ENCODE measurements at places on chromosomes 1 and 21.

GRCh38 chr1:96365076-96365475, 356.5 kb upstream of the PTBP2 start:
- DNase-seq = no peak

GRCh38 chr21:21715266-21715969, 717.2 kb downstream of the NCAM2 start:
- no peak for DNase-seq

DNA sequence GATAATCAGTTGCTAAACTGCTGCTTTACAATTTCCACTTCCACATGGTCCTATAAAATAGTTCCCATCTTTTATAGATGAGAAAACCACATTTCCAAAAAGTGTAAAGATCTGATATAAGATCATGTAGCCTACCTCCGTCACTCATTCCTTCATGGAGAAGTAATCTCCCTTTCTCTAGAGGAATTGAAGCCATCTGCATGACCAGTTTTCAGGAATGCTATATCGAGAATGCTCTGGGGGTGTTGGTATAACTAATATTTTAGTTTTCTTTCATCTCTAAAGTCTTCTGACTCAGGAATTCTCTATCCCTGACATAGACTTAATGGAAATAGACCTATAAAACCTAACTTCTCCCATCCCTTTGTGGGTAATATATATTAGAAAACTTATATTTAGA, 173.0 kb upstream of the UBE2U start:
- DNase-seq = no peak

GRCh38 chr1:212752252-212752933, 39.2 kb downstream of the NSL1 start:
- DNase-seq = peak; percentile 55

DNA sequence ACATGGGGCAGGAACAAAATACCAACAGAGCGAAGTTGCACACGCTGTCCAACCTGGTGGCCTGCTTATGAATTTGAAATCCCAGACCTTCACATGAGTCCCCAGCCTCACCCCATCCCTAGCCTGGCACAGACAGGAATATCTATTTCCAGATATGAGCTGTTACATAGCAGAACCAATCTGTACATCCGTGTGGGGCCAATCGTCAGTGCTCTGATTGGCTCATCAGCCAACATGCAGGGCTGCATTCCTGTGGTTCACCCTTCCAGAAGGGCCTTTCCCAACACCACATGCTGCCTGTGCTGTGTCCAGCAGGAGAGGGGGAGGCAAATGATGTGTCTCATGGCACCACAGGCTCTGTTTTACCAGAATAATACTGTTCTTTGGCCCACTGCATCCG, 31.3 kb downstream of the CCN1 start:
- DNase-seq = no peak

DNA sequence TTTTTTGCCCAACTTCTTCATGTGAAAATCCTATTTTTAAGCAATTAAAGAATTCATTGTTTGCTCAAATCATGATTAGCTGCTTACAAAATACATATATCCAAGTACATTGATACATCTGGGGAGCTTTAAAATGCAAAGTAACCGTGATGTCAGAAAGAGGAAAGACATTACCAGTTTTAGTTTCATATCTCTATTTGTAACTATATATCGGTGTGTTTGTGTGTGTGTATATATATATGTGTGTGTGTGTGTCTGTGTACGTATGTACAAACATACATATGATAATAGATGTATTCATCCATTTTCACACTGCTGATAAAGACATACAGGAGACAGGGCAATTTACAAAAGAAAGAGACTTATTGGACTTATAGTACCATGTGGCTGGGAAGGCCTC, 310.1 kb downstream of the DPYD start:
- no peak for DNase-seq

DNA sequence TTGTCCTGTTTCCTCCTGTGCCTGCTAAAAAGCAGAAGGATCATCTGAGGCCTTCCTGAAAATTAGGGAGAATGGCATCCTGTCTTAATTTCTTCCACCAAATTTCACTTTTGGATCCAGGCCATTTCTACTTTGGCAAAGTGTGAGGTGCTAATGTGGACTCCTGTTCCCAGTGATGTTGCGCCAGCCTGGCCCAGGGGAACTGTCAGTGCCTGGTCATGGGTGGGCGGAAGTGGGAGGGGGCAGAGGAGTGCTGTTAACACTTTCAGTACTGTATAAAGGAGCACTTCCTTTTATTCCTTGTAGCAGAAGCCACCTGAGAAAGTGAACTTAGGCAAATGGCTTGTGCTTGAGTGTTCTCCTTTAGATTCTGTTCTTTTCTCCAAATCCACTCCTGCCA, 19.9 kb downstream of the ELAPOR1 start:
- no peak for DNase-seq

DNA sequence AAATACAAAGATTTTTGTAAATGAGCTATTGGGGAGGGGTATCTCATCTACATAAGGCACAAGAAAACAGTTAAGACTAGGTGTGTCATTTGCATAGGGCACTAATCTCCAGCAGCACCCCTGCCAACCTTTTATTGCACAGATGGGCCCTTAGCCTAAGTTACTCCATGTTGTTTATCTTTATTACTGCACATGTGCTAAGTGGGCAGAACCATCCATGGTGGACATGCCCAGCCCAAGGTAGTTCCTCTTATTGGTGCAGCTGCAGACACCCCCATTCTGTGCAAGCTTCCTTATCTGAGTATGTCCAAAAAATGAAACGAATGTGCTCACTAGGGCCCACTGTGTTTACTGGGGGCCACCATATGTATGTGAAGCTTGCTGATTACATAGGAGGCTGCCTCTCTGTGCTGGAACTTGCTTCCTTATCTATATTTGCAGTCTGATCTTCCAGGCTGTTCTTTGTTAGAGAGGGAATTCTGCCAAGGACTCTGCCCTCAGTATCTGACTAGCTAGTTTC, 77.3 kb upstream of the NEK7 start:
- DNase-seq = no peak

DNA sequence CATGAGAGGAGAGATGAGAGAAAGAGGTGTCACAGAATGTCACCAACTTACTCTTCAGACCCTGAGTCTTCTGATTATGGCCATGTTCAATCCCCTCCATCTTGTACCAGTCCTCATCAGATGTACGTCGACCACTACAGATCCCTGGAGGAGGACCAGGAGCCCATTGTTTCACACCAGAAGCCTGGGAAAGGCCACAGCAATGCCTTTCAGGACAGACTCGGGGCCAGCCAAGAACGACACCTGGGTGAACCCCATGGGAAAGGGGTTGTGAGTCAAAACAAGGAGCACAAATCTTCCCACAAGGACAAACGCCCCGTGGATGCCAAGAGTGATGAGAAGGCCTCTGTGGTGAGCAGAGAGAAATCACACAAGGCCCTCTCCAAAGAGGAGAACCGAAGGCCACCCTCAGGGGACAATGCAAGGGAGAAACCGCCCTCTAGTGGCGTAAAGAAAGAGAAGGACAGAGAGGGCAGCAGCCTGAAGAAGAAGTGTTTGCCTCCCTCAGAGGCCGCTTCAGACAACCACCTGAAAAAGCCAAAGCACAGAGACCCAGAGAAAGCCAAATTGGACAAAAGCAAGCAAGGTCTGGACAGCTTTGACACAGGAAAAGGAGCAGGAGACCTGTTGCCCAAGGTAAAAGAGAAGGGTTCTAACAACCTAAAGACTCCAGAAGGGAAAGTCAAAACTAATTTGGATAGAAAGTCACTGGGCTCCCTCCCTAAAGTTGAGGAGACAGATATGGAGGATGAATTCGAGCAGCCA, 8.0 kb downstream of the ELOA start:
- no peak for DNase-seq

DNA sequence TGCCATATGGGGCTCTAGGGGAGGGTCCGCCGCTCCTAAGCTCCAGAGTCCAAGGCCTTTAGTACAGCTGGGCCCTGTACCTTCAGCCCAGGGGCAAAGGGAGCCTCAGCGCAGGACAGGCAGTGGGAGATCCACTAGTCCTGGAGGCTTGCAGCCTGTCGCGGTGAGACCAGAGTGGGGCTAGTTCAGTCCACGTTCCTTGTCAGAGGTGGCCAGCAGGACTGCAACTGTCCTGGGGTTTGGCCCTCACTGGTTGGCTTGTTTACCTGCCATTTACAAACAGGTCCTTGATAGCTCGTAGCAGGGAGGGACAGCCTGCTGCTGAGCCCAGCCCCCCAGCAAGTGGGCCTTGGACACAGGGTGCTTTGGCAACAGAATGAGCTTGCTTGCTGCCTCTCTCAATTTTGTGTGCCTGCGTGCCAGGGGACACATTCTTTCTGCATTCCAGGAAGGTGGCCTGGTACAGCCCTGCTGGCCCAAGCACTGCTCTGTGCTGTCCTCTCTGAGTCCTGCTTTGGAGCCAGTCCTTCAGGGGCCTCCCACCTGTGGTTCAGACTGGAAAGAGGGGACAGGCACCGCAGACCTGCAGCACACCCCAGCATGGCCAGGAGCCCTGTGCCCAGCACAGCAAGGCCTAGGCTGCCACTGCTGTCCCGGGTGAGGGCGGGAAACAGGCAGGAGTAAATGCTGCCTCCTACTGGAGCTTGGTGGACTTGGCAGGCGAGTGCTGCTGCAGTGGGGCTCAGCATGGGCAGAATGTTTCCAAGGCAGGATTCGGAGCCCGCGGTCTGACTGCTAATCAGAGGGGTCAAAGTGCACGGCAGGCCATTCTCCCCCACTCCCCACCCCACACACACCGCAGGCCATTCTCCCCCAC, 15.2 kb downstream of the H6PD start:
- DNase-seq = no peak

DNA sequence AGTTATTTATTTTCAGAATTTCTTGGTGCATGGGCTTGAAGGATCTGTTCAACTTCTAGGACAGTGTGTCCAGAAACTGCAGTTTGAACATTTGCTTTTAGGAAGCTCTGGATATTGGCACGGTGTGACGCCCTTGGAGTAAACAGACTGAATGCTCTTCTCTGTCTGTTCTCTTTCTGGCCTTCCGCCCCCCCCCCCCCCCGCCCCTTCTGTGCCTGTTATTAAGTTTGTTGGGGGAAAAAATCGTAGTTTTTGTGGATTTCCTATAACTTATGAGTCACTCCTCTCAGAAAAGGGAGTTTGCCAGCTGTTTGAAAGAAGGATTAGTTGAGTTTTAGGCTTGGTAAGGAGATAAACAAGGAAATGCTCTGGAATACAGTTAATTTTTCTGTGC, 1.2 kb downstream of the KCTD3 start:
- DNase-seq = peak; percentile 73

GRCh38 chr1:6002714-6003501, 10.7 kb upstream of the NPHP4 start:
- DNase-seq = no peak

DNA sequence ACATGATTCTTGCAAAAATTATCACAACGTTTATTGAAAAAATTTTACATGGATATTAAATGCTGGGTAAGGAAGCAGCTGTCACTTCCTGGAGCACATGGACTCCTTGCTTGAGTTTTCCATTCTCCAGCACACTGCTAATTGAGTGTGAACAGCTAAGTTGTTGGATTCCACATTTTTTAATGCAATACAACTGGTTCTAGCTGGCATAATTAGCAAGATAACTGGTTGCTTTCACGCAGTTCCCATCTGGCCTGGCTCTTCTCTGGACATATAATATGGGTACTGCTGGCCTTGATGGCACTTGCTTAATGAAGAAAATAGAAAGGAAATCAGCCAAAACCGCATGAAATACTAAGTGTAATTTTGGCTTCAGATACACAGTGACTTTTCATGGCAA, 26.6 kb downstream of the RGS21 start:
- no peak for DNase-seq

DNA sequence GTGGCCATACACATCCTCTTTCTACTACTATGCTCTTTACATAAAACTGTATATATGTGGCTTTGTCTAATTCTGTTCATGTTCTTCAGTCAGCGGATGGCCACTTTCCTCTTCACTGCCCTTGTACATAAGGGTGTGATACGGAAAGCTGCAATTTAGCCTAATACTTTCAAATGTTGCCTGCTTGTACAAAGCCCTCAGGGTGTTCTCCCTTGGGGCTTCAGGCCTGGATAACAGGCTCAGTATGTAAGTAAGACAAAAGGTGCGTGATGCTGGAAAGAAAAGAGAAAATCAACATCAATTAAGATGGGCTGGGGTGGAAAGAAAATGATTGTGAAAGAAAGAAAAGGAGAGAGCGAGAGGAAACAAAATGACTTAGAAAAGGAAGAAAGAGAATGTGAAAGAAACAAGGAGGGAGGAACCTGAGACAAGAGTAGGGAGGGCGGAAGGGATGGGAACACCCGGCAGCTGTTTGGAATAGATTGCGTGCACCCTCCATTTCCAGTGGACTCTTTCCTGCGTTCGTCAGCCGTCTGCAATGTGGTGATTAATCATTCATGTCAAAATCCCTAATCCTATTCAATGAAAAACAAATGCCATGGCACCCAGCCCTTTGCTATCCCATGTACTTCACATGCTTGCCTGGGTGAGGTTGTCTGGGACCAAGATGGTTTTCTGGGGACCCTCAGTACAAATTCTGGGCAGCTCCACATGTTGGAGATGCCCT, 553.6 kb downstream of the NUF2 start:
- no peak for DNase-seq

DNA sequence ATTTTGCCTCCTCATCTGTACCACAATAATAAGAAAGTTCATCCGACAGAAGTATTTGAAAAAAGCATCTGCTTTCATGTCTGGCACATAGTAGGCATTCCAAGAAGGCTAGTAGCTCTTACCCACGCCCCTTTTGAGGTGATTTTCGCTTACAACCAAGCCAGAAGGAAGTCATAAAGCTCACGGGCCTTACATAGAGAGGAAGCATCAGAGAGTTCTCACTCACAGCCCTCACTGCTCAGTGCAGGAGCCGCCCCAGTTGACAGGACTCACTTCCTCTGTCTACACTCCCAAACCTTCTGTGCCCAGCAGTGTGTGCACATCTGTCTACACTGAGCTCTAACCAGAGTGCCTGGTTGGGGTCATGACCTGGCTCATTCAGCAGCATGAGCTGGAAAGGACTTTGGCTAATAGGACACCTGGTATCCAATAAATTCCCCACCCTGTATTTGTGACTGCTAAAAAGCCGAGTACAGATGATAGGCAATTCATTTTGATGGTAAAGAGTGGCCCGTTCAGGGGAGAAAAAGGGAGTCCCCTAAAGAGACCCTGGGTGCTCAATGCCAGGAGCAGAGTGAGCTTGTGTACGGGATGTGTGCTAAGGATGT, 36.8 kb upstream of the DUSP10 start:
- DNase-seq = no peak

- DNase-seq = no peak
Measured at GRCh38 chr1:23784846-23785245, 6.1 kb upstream of the LYPLA2 start.

DNA sequence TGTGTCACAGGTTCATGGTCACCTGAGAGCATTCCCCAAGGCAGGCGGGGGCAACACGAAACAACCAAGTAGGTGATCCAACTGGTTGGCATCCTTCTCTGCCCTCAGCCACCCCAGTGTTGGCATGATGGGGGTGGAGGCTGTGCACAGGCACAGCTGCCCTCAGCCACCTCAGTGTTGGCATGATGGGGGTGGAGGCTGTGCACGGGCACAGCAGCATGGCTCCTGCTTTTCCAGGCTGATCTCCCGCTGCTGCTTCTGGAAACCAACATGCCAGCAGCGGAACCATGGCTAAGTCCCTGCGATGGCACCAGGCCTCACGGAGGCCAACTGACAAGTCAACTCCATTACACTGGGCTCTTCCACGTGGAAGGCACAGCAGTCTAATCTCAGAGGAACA, 447.8 kb downstream of the PTPRU start:
- DNase-seq = no peak
